ENCODE measurements at places on chromosomes 2 and 18.
A peak's percentile ranks its signal among the peaks of the same experiment; 100 is the strongest.

DNA sequence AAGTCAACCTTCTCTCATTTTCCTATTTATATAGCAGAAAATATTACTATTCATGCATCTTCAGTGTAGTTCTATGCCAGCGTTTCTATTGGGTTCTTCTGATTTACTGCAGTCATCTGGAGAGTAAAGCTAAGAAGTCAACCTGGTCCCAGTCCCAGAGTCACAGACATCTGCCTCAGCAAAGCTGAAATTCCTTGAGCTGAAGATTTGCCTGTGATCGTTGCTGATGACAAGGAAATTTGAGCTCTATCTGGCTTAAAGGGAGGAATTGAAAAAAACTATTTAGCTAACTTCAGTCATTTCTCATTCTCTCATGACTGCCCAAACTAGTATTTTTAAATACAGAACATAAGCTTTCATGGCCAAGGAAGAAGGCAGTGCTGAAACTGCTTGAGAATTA lies 45.7 kb downstream of the RND3 start:
- DNase-seq, result no peak

- no peak for DNase-seq
Measured at GRCh38 chr2:74441690-74442482, at the start of gene RTKN. Gene RTKN, minus strand, starts transcription at chr2:74441937. Its CDS starts 121 bp downstream, at chr2:74441816.

GRCh38 chr2:16161768-16162490 lies 221.6 kb downstream of the MYCN start:
- DNase-seq, result no peak

DNA sequence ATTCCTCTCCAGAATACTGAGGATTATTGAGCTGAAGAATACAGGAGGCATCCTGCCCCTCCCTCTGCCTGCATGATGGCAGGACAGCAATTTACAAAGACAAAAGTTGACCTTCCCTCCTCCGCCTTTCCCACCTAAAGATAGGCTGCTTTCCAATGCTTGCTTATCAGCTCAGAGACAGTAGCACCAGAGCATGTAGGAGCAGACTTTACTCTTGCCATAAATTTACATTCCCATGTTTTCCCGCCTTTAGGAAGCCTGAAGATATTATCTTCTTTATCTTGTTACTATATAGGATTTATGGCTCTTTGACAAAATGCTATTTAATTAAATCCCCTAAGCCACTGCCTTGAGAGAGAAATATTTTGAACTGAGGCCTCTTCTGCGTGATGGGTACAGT lies 135.6 kb upstream of the HNMT start:
- DNase-seq, result peak; percentile 55

DNA sequence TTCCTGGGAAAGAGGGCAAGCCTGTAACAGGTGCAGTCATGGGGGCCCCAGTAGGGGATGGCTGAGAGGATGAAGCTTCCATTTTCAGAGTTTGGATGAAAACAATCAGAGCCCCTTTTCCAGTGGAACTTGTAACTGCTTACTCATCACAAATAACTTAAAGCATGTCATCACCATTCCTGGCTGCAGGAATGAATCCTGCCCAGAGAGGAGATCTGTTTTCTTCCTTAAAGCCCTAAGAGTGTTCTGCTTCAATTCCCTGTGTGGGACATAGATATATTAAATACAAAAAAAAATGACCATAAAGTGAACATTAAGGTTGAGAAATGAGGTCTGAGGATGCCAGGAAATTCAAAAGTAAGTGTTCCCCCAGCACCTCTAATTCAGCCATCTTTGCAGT lies 183.4 kb upstream of the MEIS1 start:
- no peak for DNase-seq

GRCh38 chr18:63889626-63890025 lies 2.1 kb downstream of the SERPINB2 start:
- DNase-seq, result no peak

GRCh38 chr2:121994238-121995206 lies 239.1 kb downstream of the TSN start:
- DNase-seq, result no peak

DNA sequence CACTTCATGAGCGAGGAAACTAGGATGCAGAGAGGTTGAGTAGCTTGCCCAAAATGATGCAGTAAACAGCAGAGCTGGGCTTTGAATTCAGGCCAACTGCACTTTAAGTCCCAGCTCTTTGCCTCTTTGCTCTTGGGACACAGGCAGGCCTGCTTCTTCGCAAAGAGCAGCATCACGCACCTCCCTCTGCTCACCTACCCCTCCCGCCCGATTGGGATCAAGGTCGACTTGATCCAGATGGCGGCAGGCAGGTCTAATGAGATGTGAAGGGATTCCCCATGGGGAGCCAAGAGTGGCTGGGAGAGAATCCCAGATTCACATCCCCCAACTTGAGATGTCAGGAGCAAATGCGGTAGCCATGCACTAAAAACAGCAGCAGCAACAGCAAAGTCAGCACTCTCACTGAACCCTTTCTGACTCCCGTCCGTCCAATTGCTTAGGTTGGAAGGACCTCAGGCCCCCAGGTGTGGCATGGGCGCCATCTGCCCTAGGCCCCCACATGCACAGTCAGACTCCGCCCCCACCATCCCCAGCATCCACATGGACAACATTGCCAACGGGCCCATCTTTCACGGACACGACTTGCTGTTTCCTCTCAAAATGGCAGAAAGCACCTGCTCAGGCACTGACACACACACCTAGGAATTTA lies 84.3 kb upstream of the MAP4K4 start:
- no peak for DNase-seq

GRCh38 chr18:78780719-78781600 lies 198.7 kb upstream of the SALL3 start:
- DNase-seq, result no peak

- no peak for DNase-seq
Measured at GRCh38 chr2:85631316-85631715, 15.3 kb downstream of the USP39 start.

- no peak for DNase-seq
Measured at GRCh38 chr2:66865161-66865560, 430.2 kb downstream of the MEIS1 start.

- no peak for DNase-seq
Measured at GRCh38 chr2:28134857-28135256, 244.3 kb downstream of the BABAM2 start.

GRCh38 chr2:60880643-60881046 lies 729 bp upstream of the REL start:
- DNase-seq, result peak; percentile 55

DNA sequence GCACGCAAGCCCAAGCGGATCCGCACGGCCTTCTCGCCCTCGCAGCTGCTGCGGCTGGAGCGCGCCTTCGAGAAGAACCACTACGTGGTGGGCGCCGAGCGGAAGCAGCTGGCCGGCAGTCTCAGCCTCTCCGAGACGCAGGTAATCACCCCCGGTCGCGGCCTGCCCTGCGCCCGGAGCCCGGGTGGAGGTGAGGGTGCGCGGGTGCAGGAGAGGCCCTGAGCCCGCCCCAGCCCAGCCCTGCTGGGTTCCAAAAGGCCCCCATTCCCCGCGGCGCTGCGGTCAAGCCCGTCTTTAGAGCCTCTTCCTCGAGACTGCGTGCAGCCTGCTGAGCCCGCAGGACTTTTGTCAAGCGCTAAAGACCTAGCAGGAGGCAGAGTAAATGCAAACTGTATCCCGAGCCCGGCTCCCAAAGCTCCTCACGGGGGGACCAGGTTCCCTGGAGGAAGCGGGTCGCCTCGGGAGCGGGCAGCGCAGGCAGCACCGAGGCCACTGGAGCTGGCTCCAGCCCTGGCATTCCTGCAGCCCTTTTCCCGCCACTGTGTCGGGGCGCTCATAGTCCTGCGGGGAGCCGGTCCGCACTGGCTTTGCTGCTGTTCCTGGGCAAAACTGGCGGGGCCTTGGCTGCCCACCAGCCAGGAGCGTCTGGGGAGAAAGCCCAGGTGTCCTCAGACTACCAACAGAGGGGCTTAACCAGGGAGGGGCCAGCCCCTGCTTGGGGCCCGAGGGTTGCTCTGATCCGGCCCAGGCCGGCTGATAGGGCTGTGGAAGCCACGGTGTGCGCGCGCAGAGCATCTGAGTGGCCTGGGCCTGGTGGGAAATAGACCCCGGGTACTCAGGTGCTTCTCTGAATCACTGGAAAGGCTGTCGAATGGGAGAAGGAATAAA lies 7.3 kb downstream of the EMX1 start:
- peak; percentile 12 for DNase-seq

- DNase-seq, result peak; percentile 9
Measured at GRCh38 chr18:48780201-48780912, 170.4 kb downstream of the SMAD7 start.

- DNase-seq, result no peak
Measured at GRCh38 chr2:239002954-239003623, 155.2 kb downstream of the TWIST2 start.

GRCh38 chr2:11502740-11503292 lies 31.0 kb upstream of the GREB1 start:
- no peak for DNase-seq

GRCh38 chr18:29928081-29928480 lies 1114.5 kb downstream of the DSC3 start:
- DNase-seq, result no peak

GRCh38 chr2:224377751-224378700 lies 23.9 kb downstream of the FAM124B start:
- DNase-seq, result no peak

- DNase-seq, result no peak
Measured at GRCh38 chr2:85221067-85221691, 88.0 kb downstream of the TCF7L1 start.

DNA sequence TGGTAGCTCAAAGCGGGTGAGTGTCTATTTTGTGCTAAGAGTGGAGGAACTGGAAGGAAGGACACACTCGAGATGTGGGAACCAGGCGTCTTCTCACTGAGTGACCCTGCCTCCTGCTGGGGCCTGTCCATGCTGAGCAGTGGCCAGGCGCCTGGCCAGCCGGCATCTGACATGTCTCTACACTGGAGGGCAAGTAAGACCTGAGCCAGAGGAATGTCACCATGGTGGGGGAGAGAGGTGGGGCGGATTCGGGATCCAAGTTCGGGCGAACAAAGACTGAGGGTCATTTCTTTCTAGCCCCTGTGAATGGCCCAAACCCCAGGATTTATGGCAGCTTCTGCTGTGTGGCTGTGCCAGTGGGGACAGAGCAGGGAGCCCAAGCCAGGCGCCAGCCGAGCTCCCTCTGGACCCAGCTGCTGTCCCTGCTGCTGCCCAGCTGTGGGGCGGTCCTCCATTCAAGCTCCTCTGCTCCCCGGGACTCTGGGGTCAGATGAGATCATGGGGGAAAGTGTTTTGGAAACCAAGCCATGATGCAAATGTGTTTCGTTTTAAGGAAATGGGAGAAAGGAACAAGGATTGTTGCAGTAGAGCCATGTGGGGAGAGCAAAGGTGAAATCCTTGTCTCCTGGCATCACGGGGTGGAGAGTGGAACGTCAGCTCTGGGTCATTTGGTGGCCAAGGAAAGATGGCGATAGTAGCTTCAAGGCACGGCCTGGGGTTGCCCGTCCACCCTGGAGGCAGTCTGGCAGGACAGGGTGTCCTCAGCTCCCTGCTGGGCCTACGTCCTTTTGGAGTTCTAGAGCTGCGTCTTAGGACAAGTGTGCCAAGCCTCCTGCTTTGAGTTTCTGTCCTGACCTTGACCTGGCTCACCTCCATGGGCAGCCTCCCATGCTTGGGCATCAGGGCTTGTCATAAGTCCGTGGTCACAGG lies 8.1 kb downstream of the ACKR3 start:
- DNase-seq, result no peak

DNA sequence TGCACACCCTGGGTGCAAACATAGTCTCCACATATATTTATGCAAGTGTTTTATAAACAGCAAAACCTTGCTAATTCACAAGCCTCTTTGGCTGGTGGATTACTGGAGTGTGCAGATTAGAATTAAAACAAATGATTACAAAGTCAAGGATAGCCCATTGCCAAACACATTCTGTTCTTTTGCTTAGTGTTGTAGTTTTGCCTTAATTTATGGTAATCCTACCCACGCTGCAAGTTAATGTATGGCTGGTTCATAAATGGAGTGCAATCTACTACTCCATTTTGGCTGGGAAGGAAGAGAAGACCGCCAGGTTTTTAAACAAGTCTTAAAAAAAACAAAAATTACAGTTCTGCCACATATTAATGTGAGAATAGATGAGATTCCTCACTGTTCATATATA lies 883.1 kb upstream of the KLHL29 start:
- DNase-seq, result no peak

GRCh38 chr18:35695803-35696202 lies 114.3 kb downstream of the GALNT1 start:
- DNase-seq, result no peak

GRCh38 chr2:152646775-152647174 lies 70.5 kb downstream of the PRPF40A start:
- no peak for DNase-seq

GRCh38 chr2:198375083-198375410 lies 570.7 kb downstream of the PLCL1 start:
- DNase-seq, result no peak

DNA sequence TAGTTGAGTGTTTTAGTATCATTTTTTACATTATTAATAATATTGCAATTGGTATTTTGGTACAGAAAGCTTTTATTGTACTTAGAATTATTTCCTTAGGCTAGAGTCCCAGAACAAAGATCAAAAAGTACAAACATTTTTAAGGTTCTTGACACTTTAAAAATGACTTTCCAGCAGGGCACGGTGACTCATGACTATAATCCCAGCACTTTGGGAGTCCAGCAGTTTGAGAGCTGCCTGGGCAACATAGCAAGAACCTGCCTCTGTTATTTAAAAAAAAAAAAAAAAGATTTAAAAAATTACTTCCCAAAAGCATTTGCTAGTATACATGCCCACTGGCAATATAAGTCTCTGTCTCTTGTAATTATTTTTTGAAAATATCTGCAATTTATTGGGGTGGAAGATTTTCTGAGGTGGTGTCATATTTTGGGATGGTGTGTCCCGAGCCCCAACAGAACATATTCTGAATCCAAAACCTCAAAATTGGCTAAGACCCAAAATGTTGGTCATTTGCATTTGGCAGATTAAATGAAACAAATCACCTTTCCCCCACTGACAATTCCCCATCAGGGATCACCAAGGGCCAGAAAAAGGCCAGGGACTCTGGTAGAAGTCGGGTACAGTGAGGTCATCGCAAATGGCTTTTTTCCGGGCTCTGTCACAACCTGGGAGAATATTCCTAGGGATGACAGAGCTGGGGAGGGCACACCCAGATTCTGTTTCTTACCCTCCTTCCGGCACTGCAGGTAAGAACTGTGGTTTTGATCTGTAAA lies 42.1 kb downstream of the NIFK start:
- no peak for DNase-seq

GRCh38 chr2:79876430-79876829 lies 363.6 kb downstream of the CTNNA2 start:
- peak; percentile 23 for DNase-seq

DNA sequence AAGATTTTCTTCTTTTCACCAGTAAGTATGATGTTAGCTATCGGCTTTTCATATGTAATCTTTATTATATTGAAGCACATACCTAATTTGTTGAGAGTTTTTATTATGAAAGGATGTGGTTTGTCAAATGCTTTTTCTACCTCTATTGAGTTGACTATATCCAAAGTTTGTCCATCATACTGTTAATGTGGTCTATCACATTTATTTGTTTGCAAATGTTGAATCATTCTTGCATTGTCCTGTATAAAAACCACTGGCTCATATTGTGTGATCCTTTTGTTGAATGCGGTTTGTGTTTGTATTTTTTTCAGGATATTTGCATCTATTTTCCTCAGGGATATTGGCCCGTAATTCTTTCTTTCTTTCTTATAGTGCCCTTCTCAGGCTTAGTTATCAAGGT lies 675.5 kb downstream of the NUP35 start:
- DNase-seq, result no peak

Data from NCI-H2227 treated with DMSO at 0.1 percent for 48 hours (cell line).